ENCODE measurements at places on chromosomes 13 and 19.

DNA sequence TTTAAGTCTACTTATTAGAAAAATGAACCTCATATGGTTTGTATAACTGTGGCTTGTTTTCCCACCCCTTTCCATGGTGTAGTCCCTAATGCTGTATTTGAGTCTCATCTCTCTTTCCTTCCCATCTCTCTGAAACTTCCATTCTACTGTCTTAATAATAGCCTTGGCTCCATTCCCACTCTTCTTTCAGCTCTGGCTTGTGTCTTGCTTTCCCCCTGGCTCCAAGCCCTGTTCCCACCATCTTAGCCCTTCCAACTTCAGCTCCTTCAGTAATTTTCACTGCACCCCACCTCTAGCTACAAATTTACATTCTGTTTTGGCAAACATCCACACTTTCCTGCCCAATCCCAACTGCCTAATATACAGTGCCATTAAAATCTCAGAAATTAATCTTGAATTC, 137.5 kb downstream of the SLITRK6 start:
- DNase-seq: no peak

GRCh38 chr13:112064222-112064621, 2.7 kb upstream of the SOX1 start:
- no peak for DNase-seq

DNA sequence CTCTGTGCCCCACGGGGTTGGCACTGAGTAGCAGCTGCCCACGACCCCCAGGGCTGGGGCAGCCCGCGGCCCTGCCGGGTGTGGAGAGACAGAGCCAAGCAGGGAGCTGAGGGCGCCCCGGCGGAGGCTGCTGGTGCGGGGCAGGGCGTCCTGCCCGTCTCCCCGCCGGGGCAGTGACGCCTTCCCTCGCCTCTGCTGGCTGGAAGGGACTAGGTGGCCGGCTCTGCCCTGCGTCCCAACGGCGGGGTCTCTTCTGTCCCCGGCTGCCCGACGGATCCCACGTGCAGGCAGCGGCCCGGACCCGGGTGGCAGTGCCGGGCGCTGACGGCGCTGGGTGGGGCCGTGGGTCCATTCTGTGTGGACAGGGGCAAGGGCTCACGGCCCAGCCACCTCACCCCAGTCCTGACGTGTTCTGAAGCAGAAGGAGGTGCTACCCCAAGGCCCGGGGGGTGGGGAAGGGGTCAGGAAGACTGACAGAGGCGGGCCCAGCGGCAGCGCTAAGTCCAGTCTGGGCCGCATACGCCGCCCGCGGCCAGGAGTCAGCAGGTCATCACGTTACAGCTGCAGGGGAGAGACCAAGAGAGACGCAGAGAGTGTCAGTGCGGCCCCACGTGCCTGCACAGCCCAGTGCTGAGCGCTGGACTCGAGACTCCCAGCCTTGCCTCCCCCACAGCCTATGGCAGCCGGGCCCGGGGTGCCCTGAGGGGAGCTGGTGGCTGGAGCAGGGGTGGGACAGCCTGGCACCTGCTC, 15.1 kb upstream of the PLPP2 start:
- DNase-seq: no peak

DNA sequence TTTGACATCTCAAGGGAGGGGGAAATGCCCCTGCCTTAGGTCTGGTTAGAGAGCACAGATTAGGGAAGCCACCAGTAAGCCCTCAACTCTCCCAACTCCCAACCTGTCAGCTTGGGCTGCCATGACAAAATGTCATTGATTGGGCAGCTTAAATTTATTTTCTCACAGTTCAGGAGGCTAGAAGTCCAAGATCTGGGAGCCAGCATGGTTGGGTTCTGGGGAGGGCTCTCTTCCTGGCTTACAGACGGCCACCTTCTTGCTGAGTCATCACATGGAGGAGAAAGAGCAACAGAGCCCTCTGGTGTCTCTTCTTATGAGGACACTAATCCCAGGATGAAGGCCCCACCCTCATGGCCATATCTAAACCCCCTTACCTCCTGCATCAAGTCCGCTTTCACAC, 24.2 kb downstream of the C19orf12 start:
- no peak for DNase-seq

DNA sequence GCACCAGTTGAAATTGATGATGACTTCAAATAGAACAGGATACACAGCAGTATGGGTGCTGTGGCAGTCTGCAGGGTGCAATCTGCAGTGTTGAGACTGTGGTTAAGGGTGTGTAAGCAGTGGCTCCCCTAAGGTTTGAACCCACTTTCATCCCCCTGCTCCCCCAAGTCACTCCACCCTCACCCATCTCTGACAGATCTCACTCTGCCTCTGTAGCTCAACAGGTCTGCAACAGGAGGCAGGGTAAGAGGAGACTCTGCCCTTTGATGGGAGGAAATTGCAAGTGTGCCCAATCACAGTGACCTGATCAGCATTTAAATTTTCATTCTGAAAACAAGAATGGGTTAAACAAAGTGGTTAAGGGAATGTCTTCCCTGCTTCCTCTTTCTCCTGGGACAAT, 92.4 kb downstream of the DCT start:
- no peak for DNase-seq

DNA sequence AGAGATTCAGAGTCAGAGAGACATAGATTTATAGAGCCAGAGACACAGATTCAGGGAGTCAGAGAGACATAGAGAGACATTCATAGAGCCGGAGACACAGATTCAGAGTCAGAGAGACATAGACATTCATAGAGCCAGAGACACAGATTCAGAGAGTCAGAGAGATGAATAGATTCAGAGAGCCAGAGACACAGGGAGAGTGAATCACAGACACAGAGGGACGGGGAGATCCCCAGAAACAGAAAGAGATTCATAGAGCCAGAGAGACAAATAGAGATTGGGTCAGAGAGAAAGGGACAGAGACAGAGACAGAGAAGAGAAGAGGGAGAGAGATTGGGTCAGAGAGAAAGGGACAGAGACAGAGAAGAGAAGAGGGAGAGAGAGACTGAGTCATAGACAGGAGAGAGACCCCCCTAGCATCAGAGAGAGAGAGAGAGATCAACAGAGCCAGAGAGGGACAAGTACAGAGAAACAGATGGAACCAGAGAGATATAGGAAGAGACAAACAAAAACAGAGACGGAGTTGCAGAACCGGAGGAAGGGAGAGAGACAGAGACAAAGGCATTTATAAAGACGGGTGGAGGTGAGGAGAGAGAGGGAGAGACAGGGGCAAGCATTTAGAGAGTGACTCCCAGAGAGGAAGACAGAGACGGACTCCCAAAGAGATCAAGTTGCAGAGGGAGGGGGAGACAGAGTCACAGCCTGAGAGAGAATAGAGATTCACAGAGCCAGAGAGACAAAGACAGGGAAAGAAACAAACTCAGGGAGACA, 1.1 kb upstream of the PRKCG start:
- DNase-seq: no peak

- DNase-seq: no peak
These were observed 125.2 kb downstream of the ATP11A start for GRCh38 chr13:112814905-112815585.

DNA sequence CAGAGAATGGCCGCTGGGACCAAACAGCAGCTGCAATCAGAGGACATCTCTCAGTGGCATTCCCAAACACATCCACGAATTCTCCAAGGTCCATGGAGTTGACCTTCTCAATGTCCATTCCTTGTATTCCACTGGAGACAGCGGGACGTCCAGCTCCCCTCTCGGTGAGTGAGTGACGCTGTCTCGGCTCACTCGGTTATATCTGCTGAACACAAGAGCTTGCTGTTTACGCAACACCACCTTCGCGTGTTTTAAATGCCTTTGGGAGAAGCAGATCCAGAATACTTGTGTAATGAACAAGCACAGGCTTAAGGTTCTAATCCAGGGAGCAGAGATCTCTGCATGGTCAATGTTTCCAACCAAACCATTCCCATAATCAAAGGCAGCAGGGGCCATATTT, at the start of gene URAD:
URAD (minus strand) TSS at position 174 of the 400 bp plus-strand sequence; CDS start at position 118, 56 bp downstream.
- DNase-seq: no peak

DNA sequence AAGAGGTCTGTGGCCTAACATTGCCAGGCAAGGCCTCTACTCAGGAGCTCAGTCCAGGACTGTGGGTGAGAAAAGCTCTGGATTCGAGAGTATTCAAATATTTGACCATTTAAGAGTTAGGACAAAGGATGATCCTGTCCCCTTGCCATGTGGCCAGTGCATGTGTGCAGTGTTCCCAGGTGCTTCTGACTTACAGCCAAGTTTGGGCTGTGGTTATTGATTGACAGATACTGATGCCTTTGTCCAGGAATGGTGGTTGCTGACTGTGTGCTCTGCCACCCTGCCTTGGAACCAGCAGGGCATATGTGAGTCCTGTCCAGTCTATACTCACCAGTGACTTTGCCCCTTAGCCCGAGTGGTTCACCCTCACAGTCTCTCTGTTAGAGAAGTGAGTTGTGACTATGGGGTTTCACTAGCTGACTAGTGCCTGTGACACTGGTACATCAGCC, 51.9 kb downstream of the GARRE1 start:
- DNase-seq: no peak

GRCh38 chr13:60018536-60018935, 145.2 kb downstream of the DIAPH3 start:
- no peak for DNase-seq

GRCh38 chr13:97492257-97492656, 58.3 kb downstream of the RAP2A start:
- DNase-seq: no peak

DNA sequence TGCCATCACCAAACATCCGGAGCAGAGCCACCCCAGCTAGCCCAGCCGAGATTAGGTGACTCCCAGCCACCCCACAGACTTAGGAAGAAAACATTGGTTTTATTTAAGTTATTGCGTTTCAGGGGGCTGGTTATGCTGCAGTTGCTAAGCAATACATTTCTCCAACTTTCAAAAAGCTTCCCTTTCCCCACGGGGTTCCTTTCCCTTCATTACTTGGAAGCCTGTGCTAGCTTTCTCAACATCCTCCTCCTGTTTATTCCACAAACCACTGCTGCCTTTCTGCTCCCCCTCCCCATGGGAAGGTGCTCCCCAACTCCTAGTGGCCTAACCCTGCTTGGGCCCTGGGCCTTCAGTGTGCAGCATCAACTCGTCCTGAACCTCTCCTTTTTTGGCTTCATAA, 52.6 kb downstream of the CDADC1 start:
- DNase-seq: no peak
